ENCODE measurements at places on chromosomes 12 and 14.

- no peak for DNase-seq
Observed at GRCh38 chr14:94424371-94424770, 28.2 kb downstream of the SERPINA11 start.

- DNase-seq: no peak
Observed at GRCh38 chr12:16524378-16524777, 81.6 kb downstream of the LMO3 start.

DNA sequence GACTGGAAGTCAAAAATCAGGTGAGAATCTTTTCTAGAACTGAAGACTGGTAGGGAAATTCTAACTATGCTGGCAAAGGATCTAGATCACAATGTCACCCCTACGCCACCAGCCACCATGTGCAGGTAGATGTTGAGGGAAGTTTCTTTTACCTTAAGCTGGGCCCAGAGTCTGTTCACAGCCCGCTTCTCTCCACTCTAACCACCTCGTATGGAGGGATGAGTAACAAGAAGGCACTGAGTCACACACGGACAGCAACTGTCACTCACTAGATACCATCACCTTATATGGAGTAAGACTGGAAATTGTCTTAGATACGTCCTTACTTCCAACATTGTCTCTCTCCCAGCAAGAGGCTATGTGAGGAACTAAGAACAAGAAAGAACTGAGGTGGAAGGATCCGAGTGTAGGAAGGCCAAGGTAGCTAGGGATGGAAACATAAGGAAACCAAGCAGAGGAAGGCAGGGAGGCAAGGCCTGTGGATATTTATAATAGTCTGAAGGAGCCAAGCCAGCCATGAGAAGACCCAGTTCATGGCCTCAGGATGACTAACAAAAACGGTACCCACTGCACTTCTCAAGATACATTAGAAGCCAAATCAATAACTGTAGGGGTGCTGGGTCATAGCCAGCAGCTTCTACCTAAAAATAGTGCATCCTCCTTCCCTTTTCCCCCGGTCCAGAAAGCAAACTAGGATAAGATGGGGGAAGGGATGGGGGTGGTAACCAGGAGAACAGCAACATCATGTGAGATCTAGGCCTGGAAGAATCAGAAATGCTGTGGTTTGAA is 15.5 kb downstream of the REM2 start:
- no peak for DNase-seq

GRCh38 chr12:108505129-108505528 is 9.9 kb upstream of the FICD start:
- no peak for DNase-seq

- DNase-seq: peak; percentile 41
Observed at GRCh38 chr14:68627868-68628604, 164.8 kb downstream of the ZFP36L1 start.

Data from activated CD4-positive, alpha-beta T cell treated with anti-CD3 and anti-CD28 coated beads for 24 hours (primary cell).